ENCODE measurements at places on chromosomes 6 and 20. TPM values are rescaled to one million over a fixed set of nuclear protein-coding genes. Genes with fewer than 3 reads are reported as not detected.

The TP53INP2 gene
- 17.4 TPM for polyA plus RNA-seq

GRCh38 chr6:111200350-111201243 lies 113.3 kb downstream of the SLC16A10 start:
- DNase-seq = peak; percentile 22

- no peak for DNase-seq
These were observed 42.6 kb downstream of the OSTM1 start for GRCh38 chr6:108031968-108032367.

DNA sequence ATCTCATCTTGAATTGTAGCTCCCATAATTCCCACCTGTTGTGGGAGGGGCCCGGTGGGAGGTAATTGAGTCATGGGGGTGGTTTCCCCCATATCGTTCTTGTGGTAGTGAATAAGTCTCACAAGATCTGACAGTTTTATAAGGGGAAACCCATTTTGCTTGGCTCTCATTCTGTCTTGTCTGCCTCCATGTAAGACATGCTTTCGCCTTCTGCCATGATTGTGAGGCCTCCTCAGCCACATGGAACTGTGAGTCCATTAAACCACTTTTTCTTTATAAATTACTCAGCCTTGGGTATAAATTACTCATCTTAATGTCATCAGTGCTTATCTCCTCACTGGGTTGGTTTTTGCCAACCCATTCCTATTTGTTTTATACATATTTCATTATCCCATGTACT lies 142.0 kb upstream of the GMDS start:
- DNase-seq = no peak

The GSTA3 gene
- 0.37 TPM for polyA plus RNA-seq

- DNase-seq = no peak
These were observed 243.0 kb downstream of the CD83 start for GRCh38 chr6:14360565-14360964.

DNA sequence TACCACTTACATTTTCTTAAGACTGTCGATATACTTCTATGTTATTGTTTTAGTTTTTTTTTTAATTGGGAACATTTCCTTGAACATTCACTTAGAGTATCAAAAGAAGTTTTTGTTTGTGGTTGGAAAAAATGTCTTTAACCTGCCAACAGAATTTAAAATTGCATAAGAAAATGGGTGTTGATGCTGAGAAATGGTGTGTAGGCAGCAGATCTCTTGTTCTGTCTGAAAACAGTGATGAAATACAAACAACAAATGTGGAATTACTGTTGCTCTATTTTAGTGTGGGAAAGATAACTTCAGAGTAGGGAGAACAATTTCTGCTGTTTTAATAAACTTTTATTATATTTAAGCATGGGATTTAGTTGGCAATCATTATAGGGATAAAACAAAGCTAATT lies 293.5 kb downstream of the CDKAL1 start:
- no peak for DNase-seq

The ULBP2 gene
- 0.75 TPM for polyA plus RNA-seq

The C6orf52 gene
- 3.2 TPM for polyA plus RNA-seq

DNA sequence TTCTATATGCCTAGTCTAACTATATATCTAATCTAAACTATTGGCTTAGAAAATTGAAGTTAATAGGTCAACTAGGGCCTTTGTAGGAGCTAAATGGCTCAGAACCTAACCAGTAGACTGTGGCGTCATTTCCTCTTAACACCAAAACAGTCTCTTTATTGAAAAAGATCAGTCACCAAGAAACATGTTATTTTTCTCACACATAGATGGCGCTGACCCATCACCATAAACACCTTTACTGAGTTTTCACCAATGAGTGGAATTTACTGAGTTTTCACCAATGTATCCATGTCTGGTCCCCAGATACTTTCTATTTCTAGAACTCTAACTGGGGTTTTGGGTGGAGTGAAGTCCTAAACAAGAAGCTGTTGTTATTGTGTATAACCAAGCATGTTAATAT lies 636.0 kb downstream of the BCKDHB start:
- DNase-seq = no peak

DNA sequence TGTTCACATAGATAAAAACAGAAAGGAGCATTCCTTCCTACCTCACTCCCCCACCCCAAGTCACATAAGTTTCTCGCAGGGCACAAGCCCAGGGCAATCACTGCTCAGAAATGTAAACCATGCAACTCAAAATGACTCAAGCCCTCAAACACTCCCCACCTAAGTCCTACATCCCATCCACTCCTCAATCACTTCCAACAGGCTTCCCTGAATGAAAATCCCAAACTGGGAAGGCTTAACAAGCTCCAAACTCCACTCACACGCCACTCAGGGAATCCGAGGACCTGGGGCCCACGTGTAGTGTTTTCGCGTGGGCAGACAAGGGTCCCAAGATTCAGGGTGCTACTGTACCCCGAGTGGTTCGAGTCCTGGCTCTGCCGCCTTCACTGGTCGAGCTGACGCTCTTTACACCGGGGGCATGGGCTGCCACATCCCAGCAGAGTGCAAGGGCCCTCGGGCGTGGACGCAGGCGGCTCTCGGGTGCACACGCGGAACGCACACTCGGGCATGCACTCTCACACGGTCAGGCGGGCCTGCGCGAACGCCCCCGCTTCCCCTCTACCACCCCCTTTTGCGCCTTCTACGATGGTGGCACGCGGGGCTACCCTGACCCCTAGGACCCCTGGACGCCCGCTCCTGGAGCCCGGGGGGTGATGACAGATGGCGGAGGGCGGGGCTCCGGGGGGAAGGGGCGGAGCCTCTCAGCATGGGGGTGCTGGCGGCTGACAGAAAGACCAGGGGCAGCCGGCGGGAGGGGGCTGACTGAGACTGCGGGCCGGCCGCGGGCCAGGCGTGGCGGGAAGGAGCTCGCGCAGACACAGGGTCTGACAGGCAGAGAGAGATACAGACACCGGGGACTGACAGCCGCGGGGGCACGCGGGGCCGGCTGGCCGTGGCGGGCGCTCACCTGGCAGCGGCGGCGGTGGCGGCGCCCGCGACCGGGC lies 657 bp downstream of the ZHX3 start:
- no peak for DNase-seq

DNA sequence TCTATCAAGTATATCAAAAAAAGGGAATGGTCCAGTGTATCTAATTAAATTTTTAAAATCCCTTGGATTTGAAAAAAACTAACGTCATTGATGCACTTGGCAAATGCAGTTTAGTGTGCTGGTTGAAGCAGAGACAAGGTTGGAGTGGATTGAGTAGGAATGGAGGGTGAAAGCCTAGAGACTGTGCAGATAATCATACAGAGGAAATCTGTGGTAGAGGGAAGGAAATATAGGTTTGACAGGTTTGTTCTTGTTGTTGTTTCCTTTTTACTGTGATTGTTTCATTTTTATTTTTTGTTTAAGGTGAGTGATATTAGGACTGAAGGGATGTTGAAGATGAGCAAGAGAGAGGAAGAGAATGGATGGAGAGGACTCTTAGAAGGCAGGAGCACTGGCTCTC lies 29.0 kb upstream of the L3MBTL3 start:
- no peak for DNase-seq

The PDYN gene
- 0.56 TPM for polyA plus RNA-seq

The PHACTR3 gene
- 9.7 TPM for polyA plus RNA-seq

- DNase-seq = no peak
These were observed 10.1 kb downstream of the SLC22A2 start for GRCh38 chr6:160248538-160248937.

The MMS22L gene
- polyA plus RNA-seq = 12.0 TPM

DNA sequence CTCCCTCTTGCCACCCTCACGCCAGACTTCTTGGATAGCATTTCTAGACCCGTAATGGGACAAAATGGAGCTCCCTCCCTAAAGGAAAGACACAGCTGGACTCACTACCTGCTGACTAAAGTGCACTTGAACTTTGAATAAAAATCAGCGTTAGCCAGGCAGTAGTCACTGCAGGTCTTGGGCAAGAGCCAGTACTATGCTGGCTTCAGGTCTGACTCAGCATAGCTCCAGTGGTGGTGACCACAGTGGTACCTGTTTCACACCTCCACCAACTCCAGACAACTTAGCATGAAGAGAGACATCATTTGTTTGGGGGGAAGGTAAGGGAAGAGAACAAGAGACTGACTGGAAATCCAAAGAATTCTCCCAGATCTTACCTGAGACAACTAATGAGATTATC lies 906.8 kb downstream of the GRIK2 start:
- DNase-seq = no peak

The ANGPT4 gene
- polyA plus RNA-seq = 0.40 TPM

DNA sequence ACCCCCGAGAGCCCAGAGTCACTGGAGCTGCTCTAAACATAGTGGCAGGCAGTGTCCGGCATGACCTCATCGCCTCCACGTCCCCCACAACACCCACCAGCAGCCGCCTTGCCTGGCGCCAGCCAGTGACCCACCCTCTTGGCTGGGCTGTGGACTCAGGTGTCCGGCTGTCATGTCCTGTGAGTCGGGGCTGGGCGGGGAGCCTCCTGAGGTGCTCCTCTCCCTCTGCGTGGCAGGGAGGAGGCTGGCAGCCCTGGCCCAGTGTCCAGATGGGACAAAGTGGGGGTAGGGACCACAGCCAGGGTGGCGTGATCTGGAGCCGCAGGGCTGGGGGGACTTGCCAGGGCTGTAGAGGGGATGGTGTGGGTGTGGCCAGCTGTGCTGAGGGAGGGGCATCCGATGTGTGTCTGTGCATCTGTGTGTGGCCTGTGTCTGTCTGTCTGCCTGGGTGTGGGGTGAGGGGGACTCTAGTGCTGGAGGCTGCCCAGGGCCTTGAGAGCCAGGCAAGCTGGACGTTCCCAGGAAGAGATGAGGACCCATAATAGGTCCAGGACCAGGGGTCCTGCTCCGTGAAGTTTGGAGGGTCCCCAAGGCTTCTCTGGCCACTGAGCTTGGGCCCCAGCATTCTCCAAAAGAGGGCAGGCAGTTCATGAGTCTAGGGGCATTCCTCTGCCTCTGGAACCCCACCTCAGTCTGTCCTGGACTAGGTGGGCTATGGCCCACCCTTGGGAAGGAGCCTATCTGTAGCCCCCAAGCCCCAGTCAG lies 2.3 kb upstream of the SOX18 start:
- DNase-seq = no peak

GRCh38 chr6:169174516-169175359 lies 78.9 kb downstream of the THBS2 start:
- no peak for DNase-seq

DNA sequence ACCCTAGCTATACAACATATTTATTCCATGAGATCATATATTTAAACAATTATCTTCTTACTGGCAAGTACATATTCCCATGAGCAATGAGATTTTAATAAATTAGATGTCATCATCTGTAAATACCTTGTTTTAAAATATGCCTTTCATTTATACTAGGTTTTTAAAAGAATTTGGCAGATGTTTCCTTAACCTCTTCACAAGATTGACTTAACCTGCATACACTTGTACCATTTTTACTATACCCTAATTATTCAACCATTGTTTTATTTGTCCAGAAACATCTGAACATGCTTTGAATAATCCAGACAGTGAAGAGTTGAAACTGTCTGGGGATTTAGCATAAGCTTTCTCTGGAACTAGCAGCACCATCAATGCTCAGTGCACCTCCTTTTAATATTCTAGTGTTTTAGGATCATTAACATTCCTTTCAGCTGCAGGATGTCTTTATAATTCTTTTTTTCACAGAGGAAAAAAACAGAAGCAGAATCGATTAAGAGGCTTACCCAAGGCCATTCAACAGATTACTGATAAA lies 188.0 kb upstream of the TENT5A start:
- DNase-seq = no peak

DNA sequence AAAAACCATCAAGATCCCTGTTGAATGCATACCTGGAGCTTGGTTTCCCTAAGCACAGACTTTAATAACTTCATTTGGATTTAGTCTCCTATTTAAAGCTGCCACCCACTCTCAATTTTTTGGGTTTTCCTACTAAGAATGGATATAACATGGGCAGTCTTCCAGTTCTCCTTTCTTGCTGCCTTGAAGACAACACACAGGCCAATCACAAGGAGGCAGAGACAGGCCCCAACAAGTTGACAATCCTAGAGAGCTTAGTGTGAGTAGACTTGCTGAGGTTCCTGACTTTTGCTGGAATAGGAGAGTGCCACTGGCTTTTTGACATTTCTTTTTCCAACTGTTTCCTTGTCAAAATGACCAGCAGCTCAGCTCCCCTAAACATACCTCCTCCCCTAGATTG lies 112.3 kb upstream of the ESR1 start:
- no peak for DNase-seq

Measured in renal cortex interstitium (tissue), 15 donors.